ENCODE measurements at places on chromosomes 5 and 9.

GRCh38 chr9:136570191-136570845 lies 24.5 kb upstream of the NOTCH1 start:
- H3K4me3 ChIP-seq, result no peak overlapping the region
- no peaks in the 10 kb centered on the region for H3K36me3 ChIP-seq
- H3K27ac ChIP-seq, result no peak overlapping the region
- peaks cover 15% of the 10 kb centered on the region for H3K27me3 ChIP-seq
- peaks cover 27% of the 10 kb centered on the region for H3K4me1 ChIP-seq

DNA sequence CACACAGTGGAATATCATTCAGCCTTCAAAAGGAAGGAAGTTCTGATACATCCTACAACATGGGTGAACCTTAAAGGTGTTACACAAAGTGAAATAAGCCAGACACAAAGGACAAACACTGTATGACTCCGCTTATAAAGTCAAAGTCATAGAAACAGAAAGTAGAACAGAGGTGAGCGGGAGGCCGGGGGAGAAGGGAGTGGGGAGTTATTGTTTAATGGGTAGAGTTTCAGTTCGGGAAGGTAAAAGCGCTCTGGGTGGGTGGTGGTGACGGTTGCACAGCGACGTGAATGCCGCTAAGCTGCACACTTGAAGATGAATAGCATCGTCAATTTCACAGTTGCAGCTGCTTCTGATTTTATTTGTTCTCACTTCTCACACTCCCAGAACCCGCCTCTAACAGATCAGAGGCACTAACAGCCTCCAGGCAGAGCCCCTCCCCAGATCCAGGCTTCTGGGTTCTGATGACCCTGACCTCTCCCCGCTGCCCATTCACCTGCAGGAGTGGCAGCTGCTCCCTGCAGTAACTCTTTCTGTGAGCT lies 34.1 kb downstream of the BNIP1 start:
- H3K27ac ChIP-seq, result no peak overlapping the region

DNA sequence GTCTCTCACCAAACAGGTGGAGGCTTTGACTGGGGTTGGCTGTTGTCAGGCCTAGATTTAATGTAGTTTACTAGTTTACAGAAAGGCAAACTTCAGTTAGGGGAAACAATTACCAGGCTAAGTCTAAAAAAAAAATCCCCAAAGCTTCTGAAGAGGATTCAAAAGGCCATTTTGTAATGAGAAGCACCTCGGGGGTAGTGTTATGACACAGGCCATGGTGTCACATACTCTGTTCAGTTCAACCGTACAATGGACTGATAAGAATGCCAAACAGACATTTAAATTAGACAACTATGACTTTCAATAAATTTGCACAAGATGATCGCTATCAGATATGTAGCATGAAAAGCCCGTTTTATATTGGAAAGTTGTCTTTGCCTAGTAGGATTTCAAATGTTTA lies 120.1 kb upstream of the PCA3 start:
- no peak overlapping the region for H3K4me3 ChIP-seq
- no peak for DNase-seq
- peaks cover 13% of the 10 kb centered on the region for H3K4me1 ChIP-seq
- no peaks in the 10 kb centered on the region for H3K36me3 ChIP-seq
- no peak overlapping the region for H3K27ac ChIP-seq

DNA sequence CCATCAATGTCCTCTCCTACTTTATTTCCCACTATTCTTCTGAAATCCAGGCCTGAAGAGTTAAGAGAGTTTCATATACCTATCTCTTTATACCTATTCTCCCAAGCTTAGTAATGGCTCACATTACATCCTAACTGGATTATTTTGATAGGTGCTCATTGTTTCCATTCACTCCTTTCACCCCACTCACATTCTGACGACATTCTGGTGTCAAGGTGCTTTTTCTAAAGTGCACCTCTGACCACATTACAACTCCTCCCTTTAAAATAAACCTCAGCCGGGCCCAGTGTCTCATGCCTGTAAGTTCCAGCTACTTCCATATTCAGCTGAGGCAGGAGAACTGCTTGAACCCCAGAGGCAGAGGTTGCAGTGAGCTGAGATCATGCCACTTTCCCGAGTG lies 417.1 kb downstream of the BNC2 start:
- no peak overlapping the region for H3K27ac ChIP-seq
- H3K4me3 ChIP-seq, result no peak overlapping the region
- no peak for DNase-seq
- no peaks in the 10 kb centered on the region for H3K27me3 ChIP-seq

DNA sequence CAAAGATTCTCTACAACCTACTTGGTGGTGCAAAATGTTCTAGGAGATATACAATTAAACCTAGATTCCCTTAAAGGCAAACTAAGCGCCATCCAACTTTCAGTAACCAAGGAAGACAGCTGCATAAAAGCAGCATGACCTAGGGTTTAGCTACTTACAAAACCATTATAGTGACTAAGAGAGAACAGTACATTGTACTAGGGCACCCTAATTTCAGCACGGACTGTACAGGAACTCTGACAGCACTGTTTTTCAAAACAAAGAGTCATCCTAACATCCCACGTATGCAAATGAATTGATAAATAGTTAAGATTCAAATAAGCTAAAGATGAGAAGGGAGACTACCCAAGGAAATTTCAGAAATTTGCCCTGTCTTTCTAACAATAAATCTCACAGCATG lies 30.0 kb downstream of the STRBP start:
- DNase-seq, result no peak
- H3K27me3 ChIP-seq, result no peaks in the 10 kb centered on the region
- H3K27ac ChIP-seq, result no peak overlapping the region
- peaks cover 3% of the 10 kb centered on the region for H3K36me3 ChIP-seq

- no peak for DNase-seq
- H3K4me3 ChIP-seq, result no peak overlapping the region
- H3K27me3 ChIP-seq, result peaks cover 6% of the 10 kb centered on the region
- peaks cover 10% of the 10 kb centered on the region for H3K4me1 ChIP-seq
Observed at GRCh38 chr5:149635394-149635793, 54.1 kb downstream of the ARHGEF37 start.

Measured in progenitor cell of endocrine pancreas (in vitro differentiated cells).